ENCODE measurements at places on chromosomes 1 and 21.

- DNase-seq: no peak
These were observed 465.3 kb downstream of the RWDD3 start for GRCh38 chr1:95699149-95699953.

- DNase-seq: no peak
These were observed 365.3 kb upstream of the PROX1 start for GRCh38 chr1:213622365-213623063.

- DNase-seq: no peak
These were observed 21.1 kb downstream of the LMOD1 start for GRCh38 chr1:201925301-201925567.

DNA sequence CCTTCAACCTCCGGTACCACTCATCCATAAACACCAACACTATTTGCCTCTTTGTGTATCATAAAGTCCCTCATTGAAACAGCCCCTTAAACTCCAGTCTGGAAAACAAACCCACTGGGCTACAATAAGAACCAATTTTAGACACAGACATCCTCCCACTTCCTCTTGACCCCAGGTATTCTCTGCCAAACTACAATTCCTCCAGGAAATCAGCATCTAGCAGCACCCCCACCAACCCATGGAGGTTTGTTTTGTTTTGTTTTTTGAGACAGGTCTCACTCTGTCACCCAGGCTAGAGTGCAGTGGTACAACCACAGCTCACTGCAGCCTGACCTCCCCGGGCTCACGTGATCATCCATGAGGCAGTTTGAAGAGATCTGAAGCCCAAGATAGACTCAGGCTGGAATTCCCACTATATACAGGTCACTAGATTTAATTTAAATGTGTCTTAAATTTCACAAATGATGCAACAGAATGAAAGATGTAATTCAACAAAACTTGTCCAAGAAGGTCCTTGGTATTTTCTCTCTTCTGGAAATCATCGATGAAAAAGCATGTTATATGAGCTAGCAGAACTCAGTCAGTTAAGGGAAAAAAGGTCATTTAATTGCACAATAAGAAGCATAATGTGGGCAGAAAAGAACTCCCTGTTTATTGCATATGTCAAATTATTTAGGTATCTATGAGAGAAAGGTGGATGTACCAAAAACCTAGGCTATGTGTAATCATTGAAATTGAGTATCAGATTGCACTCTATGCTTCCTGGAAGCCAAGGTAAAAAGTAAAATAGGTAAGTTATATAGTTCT is 30.3 kb downstream of the TCP10L start:
- no peak for DNase-seq

DNA sequence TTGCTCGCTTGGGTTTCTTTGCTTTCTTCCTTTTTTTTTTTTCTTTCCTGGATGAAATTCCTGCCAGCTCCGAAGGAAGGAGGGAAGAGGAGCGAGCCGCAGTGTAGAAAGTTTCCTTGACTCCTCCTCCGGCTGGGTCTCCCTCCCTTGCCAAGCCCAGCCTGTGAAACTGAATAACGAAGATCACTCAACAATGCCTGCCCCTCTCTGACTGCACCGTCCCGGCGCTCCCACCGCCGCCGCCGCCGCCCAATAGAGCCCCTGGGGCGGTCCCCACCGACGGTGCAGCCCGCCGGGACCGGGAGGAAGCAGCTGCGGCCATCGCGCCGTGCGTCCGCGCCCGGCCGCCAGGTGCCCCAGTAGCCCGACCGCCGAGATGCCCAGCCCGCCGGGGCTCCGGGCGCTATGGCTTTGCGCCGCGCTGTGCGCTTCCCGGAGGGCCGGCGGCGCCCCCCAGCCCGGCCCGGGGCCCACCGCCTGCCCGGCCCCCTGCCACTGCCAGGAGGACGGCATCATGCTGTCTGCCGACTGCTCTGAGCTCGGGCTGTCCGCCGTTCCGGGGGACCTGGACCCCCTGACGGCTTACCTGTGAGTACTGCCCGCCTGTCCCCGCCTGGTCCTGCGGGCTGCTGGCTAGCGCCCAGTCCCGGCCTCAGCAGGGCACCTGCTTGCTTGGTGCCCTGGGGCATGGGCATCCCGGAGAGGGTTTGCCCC is at the start of gene LGR6:
Gene LGR6 (plus strand): TSS at position 186 of the 714 bp plus-strand sequence. CDS start 191 bp downstream, at position 377.
- DNase-seq: no peak

- DNase-seq: no peak
These were observed 38.4 kb downstream of the CLSTN1 start for GRCh38 chr1:9785406-9785805.

DNA sequence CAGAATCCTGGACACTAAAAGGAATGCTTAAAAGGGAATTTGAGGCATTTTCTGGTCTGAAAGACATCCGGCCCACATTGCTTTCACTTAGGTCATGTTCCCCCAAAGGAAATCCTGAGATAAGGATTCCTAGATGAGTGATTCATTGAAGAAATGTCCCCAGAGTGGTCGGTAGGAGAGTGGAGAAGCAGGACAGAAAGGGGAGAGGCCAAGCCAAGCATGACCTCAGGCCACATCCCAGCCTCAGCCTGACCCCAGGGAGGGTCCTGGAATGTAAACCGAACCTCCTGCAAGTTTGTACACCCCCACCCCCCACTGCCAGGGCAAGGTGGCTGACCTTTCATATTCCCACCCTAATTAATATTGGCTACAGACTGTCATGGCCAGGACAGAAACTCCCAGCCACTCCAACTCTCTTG is 16.6 kb downstream of the HIVEP3 start:
- no peak for DNase-seq
